ENCODE measurements at places on chromosomes 7 and 10.
A peak's percentile ranks its signal among the peaks of the same experiment; 100 is the strongest.

DNA sequence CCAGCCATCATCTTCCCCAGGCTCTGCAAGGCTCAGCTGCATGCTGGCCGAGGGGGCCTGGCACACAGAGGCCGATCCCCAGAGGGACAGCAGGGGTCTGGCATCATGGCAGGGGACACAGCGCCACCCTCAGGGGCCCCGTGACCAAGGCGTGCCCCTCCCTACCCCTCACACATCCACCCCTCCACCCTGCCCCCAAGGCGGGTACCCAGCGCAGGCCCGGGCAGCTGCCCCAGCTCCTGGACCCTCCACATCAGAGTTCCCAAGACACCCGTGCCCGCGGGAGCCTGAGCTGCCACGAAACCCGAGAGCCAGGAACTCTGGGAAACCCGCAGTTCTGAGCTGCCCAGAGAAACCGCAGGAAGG lies 46.5 kb upstream of the TNRC18 start:
- no peak for DNase-seq

DNA sequence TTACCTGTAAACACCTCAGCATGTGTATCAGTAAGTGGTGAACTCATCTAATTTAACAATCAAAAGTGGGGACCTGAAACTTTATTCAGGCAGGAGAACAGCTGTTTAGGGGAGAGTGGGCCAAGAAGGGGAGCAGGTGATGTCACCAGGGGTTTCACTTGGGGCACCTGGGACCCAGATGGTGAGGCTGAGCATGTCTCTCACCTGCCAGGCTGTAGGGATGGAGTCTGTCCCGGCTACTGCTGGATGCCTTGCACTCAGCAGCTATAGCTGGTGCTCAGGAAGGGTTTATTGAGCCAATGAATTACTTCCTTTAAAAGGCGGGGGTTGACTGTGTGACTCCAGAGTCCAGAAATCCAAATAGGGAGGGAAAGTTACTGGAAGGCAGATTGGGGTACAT lies 23.0 kb downstream of the CDH23 start:
- DNase-seq: no peak

DNA sequence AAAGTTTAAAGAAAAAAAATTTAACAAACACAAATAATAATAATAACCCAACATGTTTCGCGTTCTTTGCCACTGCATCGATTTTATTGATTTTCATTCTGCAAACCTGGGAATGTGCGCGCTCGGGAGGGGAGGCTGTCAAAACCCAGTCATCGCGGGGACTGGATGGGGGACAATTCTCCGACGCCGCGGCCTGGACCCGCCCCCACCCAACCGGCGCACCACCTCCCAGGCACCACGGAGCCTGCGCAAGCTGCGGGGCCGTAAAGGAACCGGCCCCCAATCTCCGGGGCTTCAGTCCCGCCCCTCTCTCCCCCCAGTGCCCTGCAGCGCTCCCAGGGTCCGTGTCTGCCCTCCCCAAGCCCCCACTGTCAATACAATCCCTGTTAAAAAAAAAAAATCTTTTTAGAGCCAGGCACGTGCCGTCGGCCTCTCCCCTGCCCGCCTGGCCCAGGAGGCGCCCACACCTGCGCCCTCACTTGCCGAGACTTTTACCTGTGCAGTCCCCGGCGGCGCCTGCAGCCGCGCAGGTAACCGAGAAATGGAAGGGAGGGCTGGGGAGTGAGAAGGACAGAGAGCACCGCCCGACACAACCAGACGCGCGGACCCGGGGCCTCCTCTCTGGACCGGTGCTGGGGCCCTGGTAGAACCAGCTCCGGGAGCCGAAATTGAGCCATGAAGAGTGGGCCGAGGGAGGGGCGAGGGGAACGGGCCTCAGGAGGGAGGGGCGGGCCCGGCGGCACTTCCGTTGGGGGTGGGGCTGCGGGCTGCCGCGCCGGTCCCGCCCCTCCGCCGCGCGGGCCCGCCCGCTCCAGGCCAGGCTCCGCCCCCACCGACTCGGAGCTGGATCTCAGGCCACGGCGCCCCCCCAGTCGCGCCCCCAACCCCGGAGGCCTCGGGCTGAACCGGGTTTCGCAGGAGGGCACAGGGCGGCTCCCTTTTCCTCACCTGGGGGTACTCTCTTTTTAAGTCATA lies 7.6 kb upstream of the ZNF503 start:
- peak; percentile 39 for DNase-seq

DNA sequence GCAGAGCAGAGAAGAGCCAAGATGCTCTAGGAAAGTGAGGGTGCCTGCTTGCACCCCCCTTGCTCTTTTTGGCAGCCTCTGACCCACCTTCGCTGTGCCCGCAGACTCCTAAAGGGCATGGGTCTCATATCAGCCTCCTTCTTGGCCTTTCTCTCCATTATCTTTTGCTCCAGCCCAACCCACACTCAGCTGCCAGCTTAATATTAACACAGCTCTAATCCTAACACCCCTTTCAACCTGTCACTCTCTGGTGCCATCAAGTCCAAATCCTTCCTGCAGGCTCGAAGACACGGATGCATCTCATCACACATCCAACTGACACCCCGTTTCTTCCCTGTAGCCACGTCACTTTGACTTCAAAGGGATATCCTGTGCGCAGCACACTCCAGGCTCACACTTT lies 171.6 kb upstream of the AUTS2 start:
- DNase-seq: no peak

GRCh38 chr7:101934618-101935017 lies 117.2 kb downstream of the CUX1 start:
- DNase-seq: no peak
